NCI-H774 (cell line): ENCODE measurements at places on chromosomes 11 and 22.

DNA sequence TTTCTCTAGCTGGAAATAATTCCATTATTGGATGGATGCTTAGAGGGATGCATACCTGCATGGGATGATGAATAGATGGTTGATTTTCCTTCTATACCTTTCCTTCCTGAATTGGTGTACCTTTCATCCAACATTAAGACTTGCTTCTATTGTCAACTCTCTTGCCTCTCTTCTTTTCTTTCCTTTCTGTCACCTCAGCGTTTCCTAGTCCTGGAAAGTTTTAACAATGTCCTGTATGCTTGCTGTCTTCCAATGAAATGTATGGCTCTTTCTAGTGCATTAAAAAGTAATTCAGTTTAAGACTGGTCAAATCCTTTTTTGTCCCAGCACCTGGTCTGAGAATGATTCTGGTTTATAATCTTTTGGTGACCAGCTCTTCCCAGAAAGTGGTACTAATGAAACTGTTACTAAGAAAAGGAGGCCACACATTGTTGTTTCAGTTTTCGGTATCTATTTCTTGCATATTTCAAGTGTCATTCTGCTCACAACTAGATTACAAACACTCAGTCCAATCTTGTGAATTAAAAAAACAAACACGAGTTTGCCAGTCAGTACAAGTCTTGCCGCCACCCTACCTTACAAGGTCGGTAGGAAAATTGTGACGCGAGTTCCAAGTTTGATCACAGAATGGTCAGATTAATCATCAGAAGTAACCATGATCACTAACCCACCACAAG is 8.0 kb downstream of the POU2AF1 start:
- no peak for DNase-seq

DNA sequence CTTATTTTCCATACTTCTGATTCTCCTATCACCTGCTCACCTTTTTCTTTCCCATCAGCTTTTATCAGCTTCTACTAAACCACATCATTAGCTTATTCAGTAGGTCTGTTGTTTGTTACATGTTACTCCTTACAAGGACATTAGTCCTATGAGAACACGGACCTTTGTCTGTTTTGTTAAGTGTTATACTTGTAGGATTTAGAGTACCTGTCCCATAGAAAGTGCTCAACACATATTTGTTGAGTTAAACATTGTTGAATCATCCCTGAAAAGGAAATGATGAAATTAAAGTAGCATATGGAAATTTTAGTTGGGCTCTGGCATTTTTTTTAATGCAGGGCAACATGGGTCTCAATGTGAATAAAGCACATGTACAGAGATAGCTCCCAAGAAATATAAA is 222.1 kb upstream of the CARD18 start:
- no peak for DNase-seq

GRCh38 chr11:73121692-73122091 is 20.4 kb downstream of the FCHSD2 start:
- no peak for DNase-seq

GRCh38 chr11:13970986-13971385 is 8.5 kb downstream of the SPON1 start:
- peak; percentile 14 for DNase-seq

DNA sequence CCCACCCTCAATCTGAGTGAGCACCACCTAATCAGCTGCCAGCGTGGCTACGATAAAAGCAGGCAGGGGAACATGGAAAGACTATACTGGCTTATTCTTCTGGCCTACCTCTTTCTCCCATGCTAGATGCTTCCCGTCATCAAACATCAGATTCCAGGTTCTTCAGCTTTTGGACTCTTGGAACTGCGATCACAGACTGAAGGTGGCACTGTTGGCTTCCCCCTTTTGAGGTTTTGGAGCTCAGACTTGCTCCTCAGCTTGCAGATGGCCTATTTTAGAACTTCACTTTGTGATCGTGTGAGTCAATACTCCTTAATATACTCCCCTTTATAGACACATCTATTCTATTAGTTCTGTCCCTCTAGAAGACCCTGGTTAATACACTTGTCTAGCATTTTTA is 543.7 kb upstream of the RAG2 start:
- no peak for DNase-seq

DNA sequence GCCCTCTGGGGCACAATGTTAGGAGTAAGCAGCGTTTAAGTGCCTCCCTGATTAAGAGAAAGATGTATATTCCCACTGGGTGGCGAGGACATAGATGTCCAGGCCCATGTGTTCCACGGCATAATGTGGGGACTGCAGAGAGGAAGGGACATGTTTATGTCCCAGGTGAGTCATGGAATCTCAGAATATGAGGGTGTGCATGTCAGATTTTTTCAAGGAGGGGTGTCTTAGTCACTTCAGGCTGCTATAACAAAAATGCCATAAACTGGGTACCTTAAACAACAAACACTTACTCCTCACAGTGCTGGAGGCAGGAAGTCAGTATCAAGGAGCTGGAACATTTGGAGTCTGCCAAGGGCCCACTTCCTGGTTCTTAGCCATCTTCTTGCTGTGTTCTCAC is 55.1 kb downstream of the BCR start:
- no peak for DNase-seq

GRCh38 chr11:17864478-17864941 is 129.9 kb downstream of the KCNC1 start:
- DNase-seq: no peak

- no peak for DNase-seq
Observed at GRCh38 chr11:68082481-68082880, 38.7 kb downstream of the CHKA start.

GRCh38 chr11:124753205-124753604 is 1.1 kb upstream of the VSIG2 start:
- DNase-seq: no peak

- DNase-seq: no peak
Observed at GRCh38 chr11:59283311-59283710, 70.6 kb upstream of the MPEG1 start.

DNA sequence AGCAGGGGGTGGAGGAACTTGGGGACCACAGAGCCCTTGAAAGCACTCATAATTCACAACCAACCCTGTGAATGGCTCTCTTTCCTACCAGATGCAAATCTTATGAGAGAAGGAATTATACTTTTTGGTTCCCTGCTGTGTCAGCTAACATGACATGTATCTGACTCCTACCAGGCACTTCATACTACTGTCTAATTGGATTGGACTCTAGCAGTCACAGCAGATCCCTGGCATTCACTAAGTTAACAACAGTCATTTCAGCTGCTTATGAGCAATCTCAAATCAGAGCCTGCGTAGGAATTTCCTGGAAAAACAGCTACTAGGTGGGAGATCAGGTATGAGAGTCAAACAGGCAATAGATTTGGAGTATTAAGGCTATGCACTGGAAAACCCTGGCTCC is 11.1 kb upstream of the ENDOD1 start:
- no peak for DNase-seq

DNA sequence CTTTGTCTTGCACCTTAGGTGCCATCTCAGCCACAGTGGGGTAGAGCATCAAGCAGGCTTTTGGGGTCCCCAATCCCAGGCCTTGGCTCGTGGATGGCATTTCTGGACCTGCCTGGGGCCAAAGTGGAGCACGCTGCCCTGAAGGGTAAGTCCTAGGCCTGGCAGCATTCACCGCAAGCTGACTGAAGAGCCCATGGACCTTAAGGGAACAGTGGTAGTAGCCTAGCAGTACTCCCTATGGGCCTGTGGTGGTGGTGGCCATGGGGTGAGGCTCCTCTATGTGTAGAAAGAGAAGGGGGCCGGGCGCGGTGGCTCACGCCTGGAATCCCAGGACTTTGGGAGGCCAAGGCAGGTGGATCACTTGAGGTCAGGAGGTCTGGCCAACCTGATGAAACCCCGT is 36.9 kb downstream of the PIWIL3 start:
- no peak for DNase-seq

GRCh38 chr22:22076932-22077703 is 94.5 kb upstream of the TOP3B start:
- DNase-seq: no peak

DNA sequence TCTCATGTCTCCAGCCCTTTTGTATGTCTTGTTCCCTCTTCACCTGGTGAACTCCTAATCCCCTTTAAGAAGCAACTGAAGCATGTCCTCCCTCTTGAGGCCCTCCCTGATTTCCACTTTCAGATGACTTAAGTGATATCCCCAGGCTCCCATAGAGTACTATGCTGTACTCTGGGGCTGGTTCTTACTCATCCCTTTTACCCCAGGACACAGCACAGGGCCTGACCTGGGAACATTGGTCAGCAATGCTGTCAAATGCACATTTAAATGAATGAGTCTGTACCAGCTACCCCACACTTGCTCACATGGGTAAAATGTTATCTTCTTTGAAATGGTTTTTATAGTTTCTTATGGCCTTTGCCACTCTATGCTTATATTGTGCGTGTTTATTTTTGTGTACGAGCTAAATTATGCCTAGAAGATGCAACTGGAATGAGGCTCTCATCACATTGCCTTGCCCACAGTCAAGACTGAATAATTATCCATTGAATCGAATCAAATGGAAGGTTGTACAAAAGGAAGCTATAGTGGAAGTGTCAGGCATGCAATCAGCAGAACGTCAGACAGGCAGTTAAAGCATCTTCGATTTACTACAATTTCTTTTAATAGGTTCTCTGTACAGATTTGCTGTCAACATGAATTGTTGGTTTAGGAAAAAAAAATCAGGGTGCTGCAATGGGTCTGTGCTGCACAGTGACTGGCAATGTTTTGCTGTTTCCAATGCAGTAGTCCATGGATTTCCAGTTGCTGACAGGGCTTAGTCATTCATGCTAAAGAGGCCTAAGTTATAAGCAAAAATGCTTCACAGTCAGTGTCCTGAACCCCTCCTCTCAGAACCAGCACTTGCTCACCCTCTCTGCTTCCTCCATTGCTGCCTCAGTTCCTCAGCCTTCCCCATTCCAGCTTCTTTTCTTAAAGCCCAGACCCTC is 79.5 kb downstream of the PARVA start:
- no peak for DNase-seq

DNA sequence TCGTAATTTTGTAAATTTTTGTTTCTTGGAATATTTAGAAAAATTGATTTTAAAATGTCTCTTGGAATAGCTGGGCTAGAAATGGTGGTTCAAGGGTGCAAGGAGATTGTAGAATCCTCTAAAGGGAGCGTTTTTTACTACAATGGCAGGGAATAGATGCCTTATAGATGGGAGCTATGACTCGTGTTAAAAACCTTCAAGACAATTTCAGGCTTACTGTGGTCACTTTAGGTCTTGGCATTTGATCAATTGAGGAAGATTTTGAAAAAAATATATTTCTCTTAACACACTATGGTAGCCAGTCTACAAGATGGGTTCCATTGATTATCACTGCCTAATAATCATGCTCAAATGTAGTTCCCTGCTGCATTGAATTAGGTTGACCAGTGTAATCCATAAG is 25.0 kb downstream of the METTL15 start:
- no peak for DNase-seq

DNA sequence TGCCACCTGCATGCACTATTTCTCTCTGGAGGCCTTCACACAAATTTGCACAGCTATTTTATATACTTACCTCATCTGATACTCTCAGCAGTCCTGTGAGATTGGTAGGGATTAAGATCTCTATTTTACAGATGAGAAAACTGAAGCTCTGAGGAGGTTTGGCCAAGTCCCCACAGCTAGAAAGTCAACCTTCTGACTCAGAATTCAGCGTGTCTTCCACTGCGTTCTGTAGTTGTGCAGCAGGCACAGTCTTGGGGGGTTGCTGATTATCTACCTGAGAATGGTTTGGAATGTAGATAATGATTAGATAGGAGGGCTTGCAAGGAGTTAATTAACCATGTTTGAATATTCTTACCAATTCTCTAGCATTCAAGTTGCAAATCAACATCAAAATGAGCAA is 2.5 kb upstream of the SORL1 start:
- no peak for DNase-seq

DNA sequence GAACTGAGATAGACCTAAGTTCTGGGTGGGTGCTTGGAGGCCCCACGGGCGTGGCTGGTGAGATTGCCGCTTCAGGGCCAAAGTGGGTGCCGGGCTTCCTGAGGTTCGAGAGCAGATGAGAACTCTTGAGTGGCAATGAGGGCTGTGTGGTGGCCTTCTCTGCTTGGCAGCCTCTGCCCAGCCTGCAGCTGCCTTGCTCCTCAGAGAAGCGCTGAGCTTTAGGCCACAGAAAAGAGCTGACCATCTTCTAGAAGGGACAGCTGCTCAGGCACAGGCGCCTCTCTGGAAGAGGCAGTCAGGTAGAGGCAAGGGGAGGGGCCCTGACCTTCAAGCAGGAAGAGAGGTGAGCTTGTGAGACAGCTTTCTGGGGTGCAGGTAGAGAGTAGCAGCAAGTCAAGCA is 72.8 kb downstream of the MED15 start:
- no peak for DNase-seq

DNA sequence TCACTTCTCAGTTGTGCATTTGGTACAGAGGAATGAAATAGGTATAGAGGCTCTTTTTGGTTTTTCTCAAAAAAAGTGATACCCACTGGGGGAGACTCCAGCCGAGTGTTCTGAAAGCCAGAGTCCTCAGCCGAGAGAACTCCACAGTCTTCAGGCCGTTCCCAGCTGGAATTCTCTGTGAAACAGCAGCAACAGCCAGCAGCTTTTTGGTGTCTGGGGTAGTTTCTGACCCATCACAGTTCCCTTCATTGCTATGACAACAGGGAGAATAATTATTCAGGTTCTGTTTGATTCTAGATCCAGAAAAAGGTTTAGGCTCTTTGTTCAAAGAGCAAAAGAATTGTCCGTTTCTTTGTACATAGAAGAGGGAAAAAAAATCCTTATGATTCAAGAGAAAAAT is 84.6 kb downstream of the C22orf31 start:
- no peak for DNase-seq

DNA sequence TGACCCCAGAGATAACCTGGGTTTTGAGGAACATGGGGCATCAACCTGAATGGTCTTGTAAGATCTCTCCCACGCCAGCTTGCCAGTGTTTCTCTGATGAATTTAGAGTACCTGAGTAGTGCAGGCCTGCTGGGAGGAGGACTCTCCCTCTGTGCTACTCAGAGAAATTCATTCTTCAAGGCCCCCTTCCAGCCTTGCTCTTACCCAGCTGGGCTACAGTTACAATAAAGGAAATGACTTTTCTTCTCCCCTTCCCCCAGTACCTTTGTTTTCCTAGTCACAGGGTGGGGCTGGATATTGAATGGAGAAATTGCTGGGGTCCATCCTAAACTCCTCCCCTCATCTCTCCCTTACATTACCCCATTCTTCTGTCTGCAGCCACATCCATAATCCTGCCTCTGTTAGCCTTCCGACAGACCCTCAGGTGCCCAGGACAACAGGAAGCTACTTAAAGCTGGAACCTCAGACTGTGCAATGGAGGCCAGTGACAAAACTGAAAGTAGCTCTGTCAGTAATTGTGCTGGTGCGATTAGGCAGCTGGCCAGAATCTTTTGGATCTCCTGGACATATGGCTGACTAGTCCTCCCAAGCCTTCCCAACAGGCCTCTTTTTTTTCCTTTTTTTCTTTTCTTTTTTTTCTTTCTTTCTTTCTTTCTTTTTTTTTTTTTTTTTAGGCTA is 17.4 kb downstream of the LIMK2 start:
- no peak for DNase-seq

GRCh38 chr11:117316197-117316961 is at the start of gene BACE1:
Gene BACE1 (minus strand): TSS chr11:117316256. CDS start chr11:117315795, 461 bp downstream.
- peak; percentile 77 for DNase-seq

GRCh38 chr11:133898031-133898769 is 52.9 kb upstream of the SPATA19 start:
- DNase-seq: no peak
